Neural crest cell (in vitro differentiated cells): ENCODE measurements at places on chromosomes 7 and 10. TPM values are rescaled to one million over a fixed set of nuclear protein-coding genes. Genes with fewer than 3 reads are reported as not detected.
A peak's percentile ranks its signal among the peaks of the same experiment; 100 is the strongest.

- H3K27ac ChIP-seq, result no peak overlapping the region
- H3K4me1 ChIP-seq, result no peaks in the 10 kb centered on the region
- H3K36me3 ChIP-seq, result peaks cover 3% of the 10 kb centered on the region
- no peaks in the 10 kb centered on the region for H3K27me3 ChIP-seq
These were observed 45.7 kb downstream of the PITRM1 start for GRCh38 chr10:3126741-3127346.

DNA sequence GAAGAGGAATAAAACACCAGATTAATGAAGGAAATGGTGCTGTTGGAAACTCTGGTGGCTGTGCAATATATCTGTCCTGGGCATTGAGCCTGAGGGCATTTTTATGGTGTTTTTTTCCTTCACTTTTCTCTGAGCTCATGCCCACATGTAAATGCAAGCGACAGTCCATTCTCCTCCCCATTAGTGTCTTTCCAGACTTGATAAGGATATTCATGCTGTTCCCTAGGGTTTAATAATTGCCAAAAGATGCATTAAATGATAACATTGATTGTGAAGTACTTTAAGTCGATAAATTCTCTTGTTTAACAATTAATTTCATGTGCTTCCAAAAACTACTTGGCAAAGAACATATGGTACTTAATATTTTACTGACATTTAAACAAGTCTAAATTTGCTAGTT lies 384.7 kb downstream of the MDFIC start:
- H3K27ac ChIP-seq, result no peak overlapping the region
- no peaks in the 10 kb centered on the region for H3K36me3 ChIP-seq
- no peaks in the 10 kb centered on the region for H3K27me3 ChIP-seq
- H3K4me3 ChIP-seq, result no peak overlapping the region
- H3K4me1 ChIP-seq, result no peaks in the 10 kb centered on the region

GRCh38 chr10:3064423-3064822 lies 2.9 kb upstream of the PFKP start:
- DNase-seq, result no peak
- peaks cover 50% of the 10 kb centered on the region for H3K27me3 ChIP-seq
- H3K4me1 ChIP-seq, result peaks cover 5% of the 10 kb centered on the region
- H3K27ac ChIP-seq, result no peak overlapping the region
- no peak overlapping the region for H3K4me3 ChIP-seq
- H3K36me3 ChIP-seq, result no peaks in the 10 kb centered on the region

Gene ITGB8
- 18.2 and 19.9 TPM in 2 replicates for total RNA-seq

Gene MYH16
- total RNA-seq, result not detected in 2 replicates

DNA sequence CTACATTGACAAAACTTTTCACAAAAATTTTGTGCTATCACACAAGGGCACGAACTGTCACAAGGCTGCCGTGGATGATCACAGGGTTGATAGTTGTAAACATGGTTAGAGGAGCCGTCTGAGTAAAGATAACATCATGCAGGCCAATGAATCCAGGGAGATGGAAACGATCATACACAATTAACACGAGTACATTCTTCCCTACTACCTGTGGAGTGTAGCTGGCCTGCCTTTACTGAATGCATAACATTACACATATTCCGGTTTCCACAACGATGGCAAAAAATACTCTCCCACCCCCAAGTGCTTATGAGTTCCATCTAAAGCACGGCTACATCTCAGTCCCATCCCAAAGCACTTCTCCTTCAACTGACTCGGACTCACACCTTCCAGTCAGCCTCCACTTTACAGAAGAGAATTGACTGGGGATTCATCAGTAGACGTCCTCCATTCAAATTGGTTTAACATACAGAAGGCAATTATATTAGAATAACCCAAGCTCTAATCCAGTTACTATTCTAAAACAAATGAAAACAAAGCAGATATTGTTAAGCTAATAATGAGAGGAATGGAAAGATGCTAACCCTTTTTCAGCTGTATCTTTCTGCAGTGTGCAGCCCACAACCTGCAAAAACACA lies 69.0 kb downstream of the EZH2 start:
- H3K4me3 ChIP-seq, result no peak overlapping the region
- no peak for DNase-seq
- H3K27me3 ChIP-seq, result no peaks in the 10 kb centered on the region
- H3K27ac ChIP-seq, result no peak overlapping the region

DNA sequence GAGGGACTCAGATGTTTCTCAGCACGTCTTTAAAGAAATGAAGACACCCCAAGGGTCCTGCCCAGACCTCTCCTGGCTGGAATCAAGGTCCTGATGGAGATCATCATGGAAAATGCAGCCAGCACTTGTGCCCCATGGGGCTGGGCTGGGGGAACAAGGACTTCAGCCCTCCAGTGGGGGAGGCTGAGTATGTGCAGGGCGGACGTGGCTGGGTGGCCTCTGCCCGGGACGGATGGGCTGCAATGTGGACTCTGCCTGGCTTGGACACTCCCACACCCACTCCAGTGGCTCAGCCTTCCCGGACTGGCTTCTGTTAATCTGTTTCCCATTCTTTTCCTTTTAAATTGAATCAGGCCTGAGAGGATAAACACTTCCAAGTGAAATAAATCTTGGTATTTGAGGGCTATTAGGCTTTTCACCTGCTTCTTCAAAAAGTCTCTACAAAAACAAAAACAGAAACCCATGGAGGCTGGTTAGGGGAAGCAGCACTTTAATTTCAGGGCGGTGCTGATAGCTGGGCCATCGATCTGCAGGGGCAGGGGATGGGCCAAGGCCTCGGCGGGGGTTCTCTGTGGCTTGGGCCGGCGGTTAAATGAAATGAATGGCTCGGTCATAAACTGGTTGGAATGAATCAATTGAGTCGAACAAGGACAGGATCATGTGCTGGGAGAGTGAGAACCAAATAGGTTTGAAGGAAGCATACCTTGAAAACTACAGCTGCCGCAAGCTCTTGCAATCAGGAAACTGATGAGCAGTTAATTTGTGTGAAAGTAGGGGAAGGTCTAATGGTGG lies 51.4 kb downstream of the ADARB2 start:
- no peaks in the 10 kb centered on the region for H3K36me3 ChIP-seq
- no peaks in the 10 kb centered on the region for H3K27me3 ChIP-seq
- H3K27ac ChIP-seq, result no peak overlapping the region
- no peak for DNase-seq
- no peak overlapping the region for H3K4me3 ChIP-seq

- no peak for DNase-seq
- H3K36me3 ChIP-seq, result peaks cover 37% of the 10 kb centered on the region
- H3K4me1 ChIP-seq, result peaks cover 93% of the 10 kb centered on the region
- H3K27me3 ChIP-seq, result no peaks in the 10 kb centered on the region
- H3K27ac ChIP-seq, result peak overlapping the region; percentile 78
- no peak overlapping the region for H3K4me3 ChIP-seq
These were observed 190.6 kb downstream of the CELF2 start for GRCh38 chr10:11208243-11208642.

DNA sequence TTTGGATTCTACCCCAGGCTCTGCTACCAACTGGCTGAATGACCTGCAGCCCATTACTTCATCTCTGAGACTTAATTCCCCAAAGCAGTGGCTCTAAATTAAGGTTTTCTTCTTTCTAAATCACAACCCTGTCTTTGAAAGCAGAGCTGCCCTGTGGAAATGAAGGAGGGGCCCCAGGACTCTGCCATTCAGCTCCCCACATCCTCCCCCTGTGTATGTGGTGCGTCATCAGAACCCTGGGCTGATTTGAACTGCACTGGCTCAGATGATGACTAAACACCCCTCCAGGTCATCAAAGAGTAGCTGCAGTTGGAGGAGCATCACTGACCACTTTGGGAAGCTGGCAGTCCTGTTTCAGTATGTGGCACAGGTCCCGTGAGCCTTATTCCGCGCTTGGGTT lies 46.6 kb downstream of the BPGM start:
- H3K27me3 ChIP-seq, result no peaks in the 10 kb centered on the region
- H3K4me3 ChIP-seq, result no peak overlapping the region
- no peak for DNase-seq
- peaks cover 22% of the 10 kb centered on the region for H3K4me1 ChIP-seq
- no peaks in the 10 kb centered on the region for H3K36me3 ChIP-seq

DNA sequence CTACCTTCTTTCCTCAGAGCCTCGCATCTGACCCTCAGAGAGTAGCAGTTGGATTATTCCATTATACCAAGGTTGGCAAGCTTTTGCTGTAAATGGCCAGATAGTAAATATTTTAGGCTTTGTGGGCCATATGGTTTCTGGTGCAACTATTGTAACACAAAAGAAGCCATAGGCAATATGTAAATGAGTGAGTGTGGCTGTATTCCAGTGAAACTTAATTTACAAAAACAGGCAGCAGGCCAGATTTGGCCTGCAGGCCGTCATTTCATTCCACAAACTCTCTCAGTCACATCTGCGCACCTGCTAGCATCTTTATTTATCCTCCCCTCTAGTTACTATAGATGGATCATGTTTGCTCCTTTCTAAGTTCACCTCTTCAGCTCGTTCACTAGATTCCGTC lies 6.7 kb downstream of the ZNF518A start:
- no peak for DNase-seq
- no peak overlapping the region for H3K4me3 ChIP-seq
- H3K27me3 ChIP-seq, result no peaks in the 10 kb centered on the region
- peaks cover 31% of the 10 kb centered on the region for H3K36me3 ChIP-seq
- H3K27ac ChIP-seq, result no peak overlapping the region

- peaks cover 2% of the 10 kb centered on the region for H3K36me3 ChIP-seq
- H3K27me3 ChIP-seq, result no peaks in the 10 kb centered on the region
- no peak for DNase-seq
- peaks cover 35% of the 10 kb centered on the region for H3K4me1 ChIP-seq
These were observed 82.6 kb downstream of the DNMBP start for GRCh38 chr10:99926925-99927720.

GRCh38 chr7:105690325-105690945 lies 109.1 kb upstream of the EFCAB10 start:
- no peak for DNase-seq
- H3K36me3 ChIP-seq, result peaks cover 2% of the 10 kb centered on the region
- peaks cover 3% of the 10 kb centered on the region for H3K27me3 ChIP-seq
- peaks cover 40% of the 10 kb centered on the region for H3K4me1 ChIP-seq
- no peak overlapping the region for H3K27ac ChIP-seq

Gene GNAT3
- not detected in 2 replicates for total RNA-seq

DNA sequence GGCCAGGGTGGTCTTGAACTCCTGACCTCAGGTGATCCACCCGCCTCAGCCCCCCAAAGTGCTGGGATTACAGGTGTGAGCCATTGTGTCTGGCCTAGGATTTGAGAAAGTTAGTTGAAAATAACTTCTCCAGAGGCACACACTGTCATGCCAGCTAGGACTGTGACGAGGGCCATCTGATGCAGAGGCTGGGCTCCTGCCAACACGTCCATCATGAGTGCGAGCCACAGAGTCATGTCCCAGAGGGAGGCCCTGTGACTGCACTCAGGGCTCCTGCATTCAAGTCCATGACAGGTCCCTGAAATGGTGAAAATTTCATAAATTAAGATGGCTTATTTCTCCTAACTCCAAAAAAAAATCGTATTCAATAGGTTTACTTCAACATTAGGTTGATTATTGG lies 17.1 kb downstream of the C10orf120 start:
- DNase-seq, result no peak
- H3K27ac ChIP-seq, result no peak overlapping the region
- H3K4me1 ChIP-seq, result no peaks in the 10 kb centered on the region
- H3K27me3 ChIP-seq, result peaks cover 49% of the 10 kb centered on the region

DNA sequence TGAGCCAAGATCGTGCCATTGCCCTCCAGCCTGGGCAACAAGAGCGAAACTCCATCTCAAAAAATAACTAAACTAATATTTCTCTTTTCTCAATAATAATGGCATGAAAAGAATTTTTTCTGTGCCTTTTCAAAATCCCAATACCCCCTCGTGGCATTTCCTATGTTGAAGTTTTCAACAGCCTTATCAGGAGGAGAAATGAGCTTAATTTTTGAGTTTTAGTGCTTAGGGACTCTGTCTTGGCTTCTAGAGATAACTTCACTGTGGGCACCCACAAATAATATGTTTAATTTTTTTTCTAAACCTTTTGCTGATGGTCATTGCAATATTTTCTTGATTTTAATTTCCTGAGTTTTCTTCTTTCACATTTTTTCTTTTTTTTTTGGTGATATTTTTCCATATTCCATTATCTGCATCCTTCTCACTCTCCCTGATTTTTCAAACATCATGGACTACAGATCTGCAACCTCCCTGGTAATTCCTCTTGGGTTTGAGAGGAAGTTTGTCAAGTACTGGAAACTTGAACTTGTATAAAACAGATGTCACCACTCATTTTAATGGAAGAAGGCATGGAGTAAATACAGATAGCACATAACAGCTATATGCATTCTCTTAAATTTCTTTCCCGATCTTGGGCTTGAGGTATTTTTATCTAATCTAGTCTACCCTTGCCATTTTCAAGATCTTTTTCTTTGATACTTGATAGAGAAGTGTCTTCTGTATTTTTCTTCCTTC lies 84.0 kb downstream of the KAT6B start:
- no peak overlapping the region for H3K4me3 ChIP-seq
- no peaks in the 10 kb centered on the region for H3K27me3 ChIP-seq
- no peaks in the 10 kb centered on the region for H3K36me3 ChIP-seq
- no peak overlapping the region for H3K27ac ChIP-seq
- no peaks in the 10 kb centered on the region for H3K4me1 ChIP-seq

Gene CHAT
- 2.7 and 3.3 TPM in 2 replicates for total RNA-seq
